ENCODE measurements at places on chromosomes 13 and 19. TPM values are rescaled to one million over a fixed set of nuclear protein-coding genes. Genes with fewer than 3 reads are reported as not detected.

GRCh38 chr13:29535663-29536655 is 59.5 kb downstream of the SLC7A1 start:
- DNase-seq: no peak

DNA sequence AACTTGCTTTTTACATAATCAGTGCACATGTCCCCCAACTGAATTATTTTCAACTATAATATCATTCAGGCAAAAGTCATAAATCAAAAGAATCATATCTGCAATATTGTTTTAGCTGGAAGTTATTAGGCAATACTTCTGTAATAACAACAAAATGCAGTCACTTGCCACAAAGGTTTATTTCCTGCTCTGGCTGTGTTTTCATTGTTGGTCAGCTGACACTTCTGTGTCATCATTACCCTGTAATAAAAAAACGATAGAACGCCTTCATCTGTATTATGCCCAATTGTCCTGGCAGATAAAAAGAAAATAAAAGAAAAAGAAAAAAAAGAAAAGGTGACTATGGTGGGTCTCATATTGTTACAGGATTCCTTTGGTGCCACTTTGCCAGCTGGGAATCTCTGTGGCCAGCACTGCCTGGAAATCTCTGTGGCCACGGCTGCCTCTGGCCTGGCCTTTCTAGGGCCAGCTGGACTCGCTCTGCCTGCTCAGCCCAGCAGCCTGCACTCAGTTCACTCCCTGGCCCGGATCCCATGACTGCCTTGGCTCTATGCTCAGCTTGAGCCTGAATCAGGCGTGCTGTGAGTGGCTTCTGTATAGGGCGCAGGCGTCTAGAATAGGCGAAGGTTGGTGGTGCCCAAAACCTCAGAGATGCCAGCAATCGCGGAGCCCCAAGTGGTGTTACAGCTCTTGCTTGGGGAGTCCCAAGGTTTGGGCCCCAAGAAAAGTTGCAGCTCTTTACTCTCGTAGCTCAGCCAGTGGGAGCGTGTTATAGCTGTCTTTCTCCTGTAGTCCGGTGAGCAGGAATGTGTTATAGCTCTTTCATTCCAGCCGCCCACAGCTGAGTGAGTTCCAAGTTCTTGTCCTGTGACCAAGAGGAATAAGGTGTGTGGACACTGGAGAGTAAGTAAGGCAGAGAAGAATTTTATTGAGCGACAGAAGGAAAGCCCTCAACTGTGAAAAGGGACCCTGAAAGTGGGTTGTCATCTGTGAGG is 1227.1 kb downstream of the SLITRK1 start:
- no peak for DNase-seq

DNA sequence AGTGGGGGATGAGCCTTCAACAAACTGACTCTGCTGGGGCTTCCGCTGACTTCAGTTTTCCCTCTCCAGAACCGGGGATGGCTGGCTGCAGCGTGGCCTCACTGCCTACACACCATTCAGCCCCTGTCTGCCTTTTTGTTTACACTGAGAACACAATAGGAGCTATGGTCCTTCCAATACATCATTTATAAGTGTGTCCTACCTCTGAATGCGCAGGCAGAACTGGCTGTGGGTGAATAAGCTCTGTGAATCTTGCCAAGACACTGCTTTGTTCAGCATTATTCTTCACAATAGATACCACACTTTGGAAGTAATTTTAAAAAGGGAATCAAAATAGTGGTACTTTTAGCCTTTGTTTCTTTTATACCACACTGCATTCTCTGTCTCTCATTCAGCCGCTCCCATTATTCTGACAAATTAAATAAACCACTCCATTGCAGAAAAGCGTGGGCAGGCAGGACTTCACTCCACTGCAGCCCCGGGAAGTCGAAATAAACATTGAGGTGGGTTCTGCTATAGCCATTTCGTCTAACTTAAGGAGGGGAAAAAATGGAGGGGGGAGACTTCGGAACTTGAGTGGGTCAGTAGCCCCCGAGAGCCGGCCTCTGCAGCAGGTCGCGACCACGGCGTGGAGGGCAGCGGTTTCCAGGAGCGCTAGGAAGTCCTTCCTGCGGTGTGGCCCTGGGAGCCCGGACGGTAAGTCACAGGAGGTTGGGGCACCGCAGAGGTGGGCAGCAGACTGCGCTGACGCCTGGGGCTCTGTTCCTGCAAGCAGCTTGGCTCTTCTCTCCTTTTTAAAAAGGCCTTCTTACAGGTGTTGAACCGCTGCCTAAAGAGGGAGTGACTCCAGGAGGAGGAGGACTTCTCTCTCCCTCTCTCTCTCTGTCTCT is 94.8 kb upstream of the SOX1 start:
- no peak for DNase-seq

- DNase-seq: no peak
Measured at GRCh38 chr19:58555920-58556621, 1.2 kb upstream of the CHMP2A start.

DNA sequence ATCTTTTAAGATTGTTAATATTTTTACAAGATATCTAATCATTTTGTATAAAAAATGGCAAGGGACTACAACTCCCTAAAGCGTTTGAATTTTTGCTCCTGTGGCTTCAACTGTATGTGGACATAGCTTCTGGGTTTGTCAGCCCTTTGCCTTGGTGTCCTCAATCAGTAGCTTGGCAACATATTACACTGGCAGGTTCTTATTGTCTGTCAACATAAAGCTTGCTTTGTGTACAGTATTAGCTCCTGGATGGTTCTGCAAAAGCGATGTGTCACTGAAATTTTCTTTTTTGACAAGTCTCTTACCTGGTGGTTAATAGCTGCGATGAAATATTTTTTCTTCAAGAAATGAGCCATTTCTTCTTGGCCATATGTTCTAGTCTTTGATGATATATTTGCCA is 190.0 kb downstream of the HS6ST3 start:
- no peak for DNase-seq

DNA sequence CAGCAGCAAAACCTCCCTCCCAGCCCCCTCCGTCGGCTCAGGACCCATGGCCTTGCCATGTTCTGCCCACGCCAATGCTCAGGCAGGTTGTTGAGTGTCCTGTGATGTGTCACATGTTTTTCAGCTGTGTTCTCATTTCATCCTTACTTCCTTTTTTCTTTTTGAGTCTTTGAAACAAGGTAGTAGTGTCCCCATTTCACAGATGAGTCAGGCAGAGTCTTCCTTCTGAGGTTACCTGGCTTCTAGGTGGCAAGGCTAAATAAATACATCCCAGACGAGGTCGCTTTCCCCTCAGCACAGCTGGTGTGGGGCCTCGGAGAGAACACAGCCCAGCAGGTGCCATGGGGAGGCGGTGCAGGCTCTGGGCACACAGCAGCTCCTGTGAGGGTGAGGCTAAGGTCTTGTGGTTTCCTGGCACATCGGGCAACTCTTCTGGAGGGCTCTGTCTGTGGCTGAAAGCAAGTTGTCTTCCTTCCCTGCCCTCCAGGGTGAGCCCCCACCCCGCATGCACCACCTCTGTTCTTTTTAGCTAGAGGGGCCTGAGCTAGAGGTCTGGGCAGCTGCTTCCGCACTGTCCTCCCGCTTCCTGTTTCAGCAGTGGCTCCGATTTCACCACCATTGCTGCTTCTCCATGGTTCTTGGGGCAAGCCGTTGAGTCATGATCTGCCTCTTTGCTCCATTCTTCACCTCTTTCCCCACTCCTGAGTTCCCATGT is 15.1 kb downstream of the PRAM1 start:
- peak; percentile 79 for DNase-seq

- DNase-seq: no peak
Measured at GRCh38 chr19:32407004-32407992, 1.7 kb downstream of the DPY19L3 start.

DNA sequence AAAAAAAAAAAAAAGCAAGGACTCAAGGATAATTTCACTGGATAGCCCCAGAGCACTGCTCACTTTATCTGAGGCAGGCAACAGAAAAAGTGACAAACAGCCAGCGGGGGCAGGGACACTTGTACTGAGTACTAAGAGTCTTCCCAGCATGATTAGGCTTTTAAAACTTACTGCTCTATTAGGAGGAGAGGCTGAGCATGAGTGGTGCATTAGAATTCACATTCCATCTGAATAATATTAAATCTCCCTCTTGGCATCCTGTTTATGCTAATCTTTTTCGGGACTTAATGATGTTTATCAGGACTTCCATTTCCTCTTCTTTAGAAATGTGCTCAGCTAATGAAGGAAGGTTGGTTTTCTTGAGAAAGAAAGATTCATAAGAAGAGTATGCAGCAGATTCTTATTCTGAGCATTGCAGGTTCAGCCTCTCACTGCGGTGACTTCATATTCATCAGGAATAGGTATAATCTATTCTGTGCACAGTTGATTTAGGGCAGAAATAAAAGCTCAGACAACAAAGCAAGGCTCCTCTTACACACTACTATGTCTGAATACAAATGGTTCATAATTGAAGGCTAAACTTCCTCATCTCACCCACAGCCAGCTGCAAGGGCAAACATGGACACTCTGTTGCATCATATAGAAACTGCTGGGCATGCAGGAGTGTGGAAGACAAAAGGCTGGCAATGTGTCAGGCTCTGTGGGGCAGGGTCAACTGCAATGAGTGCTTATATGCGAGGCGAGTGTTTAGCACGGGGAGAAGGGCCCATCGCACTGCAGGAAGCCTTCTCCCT is 107.0 kb downstream of the KL start:
- DNase-seq: no peak

DNA sequence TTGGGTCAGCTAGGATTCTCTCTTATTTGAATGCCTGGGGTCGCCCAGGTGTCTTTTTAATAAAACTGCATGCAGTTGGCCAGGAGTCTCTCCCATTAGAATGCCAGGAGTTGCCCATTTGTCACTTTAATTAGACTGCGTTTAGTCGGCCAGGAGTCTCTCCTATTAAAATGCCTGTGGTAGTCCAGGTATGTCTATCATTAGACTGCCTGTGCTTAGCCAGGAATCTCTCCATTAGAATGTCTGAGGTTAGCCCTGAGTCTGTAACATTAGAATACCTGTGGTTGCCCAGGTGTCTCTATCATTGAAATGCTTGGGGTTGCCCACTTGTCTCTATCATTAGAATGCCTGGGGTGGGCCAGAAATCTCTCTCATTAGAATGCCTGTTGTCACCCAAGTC is 1470.9 kb downstream of the UQCRFS1 start:
- no peak for DNase-seq

DNA sequence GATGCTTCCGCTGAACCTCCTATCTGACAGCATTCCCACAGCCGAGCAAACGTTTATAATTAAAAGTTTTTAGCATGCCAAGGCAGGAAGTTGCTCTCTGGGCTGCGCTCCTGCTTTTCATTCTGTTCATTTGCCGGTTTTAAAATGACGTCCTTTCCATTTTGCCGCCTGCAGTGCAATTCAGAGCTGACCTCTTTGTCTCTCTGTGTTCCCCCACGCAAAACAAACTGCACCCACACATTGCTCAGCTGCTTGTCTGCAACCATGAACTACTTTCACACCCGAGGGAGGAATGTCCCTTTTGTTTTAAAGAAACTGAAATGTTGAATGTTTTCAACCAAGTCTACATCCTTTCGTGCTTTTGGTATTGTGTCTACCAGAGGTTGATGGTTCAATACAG is 416.5 kb downstream of the EFNB2 start:
- no peak for DNase-seq

DNA sequence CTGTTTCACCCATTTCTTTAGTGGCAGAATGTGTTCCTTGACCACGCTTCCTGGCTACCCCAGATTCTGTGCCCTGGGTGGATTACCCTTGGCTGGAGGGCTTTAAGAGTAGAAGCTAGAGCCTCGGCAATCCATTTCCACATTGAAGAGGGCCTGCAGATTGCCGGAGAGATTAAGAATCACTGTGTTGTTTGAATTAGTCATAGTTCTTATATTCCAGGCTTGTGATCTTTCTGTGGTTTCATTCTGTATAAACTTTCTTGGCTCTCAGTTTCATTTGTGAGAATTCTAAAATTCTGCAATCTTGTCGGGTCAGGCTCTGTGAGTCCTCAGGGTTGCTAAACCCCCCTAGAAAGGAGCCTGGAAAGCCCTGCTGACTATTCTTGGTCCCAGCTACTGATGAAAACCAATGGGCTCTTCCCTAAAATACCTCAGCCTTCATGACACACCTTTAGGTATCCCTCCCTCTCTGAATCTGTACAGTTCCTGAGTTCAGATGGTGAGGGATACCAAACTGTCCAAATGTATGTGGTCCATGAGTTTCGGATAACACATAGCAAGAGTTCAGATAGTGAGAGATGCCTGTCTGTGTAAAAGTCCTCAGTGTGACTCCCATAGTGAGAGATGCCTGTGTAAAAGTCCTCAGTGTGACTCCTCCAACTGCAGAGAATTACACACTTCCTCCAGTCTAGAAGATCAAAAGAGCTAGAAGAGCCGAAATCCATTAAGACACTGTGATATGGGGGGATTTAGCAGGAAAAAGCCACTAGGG is 4.3 kb downstream of the PHF11 start:
- no peak for DNase-seq

KLK12 gene
- total RNA-seq: not detected

BRME1 gene
- 1.3 TPM for total RNA-seq

KCNRG gene
- total RNA-seq: 0.27 TPM

ADGRE2 gene
- total RNA-seq: 3.0 TPM

Measured in CD4-positive, alpha-beta T cell (primary cell).